Chondrocyte (in vitro differentiated cells): ENCODE measurements at places on chromosomes 7 and 10. TPM values are rescaled to one million over a fixed set of nuclear protein-coding genes. Genes with fewer than 3 reads are reported as not detected.

- peak; percentile 71 for DNase-seq
Measured at GRCh38 chr10:43203448-43204041, 63.3 kb downstream of the RASGEF1A start.

GRCh38 chr10:91061187-91061586 lies 140.3 kb upstream of the ANKRD1 start:
- DNase-seq, result no peak

GRCh38 chr10:126917975-126918908 lies 13.0 kb downstream of the DOCK1 start:
- DNase-seq, result peak; percentile 72

GRCh38 chr7:75725306-75725705 lies 13.4 kb downstream of the HIP1 start:
- DNase-seq, result no peak

- no peak for DNase-seq
Measured at GRCh38 chr10:80077869-80078447, 507 bp upstream of the TMEM254 start.

DNA sequence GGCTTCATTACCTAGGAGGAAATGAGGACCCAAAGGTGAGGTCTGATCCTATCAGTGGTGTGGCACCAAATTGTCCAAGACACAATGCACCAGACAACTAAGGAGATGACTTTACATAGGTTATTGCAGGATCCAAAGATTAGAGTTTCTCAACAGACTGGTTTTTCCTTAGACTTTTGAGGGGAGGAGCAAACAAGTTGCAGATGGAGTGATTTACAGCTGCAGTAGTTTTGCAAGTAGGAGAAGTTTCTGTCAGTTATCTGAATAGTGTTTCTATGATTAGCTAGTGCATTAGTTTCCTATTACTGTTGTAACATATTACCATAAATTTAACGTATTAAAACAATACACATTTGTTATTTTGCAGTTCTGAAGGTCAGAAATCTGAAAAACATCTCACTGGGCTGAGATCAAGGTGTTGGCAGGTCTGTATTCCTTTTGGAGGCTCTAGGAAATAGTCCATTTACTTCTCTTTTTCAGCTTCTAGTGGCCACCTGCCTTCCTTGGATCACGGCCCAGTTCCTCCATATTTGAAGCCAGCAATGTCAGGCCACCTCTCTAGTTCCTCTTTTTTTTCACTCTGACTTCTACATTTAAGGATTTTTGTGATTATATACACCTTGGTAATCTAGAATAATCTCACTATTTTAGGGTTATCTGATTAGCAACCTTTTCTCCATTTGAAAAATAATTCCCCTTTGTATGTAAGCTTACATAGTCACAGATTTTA lies 994.9 kb downstream of the REEP3 start:
- DNase-seq, result no peak

GRCh38 chr7:22344655-22345054 lies 12.3 kb downstream of the RAPGEF5 start:
- no peak for DNase-seq

- DNase-seq, result no peak
Measured at GRCh38 chr10:44334091-44334490, 50.8 kb downstream of the CXCL12 start.

GRCh38 chr7:142150869-142151268 lies 39.4 kb downstream of the MGAM2 start:
- no peak for DNase-seq

DNA sequence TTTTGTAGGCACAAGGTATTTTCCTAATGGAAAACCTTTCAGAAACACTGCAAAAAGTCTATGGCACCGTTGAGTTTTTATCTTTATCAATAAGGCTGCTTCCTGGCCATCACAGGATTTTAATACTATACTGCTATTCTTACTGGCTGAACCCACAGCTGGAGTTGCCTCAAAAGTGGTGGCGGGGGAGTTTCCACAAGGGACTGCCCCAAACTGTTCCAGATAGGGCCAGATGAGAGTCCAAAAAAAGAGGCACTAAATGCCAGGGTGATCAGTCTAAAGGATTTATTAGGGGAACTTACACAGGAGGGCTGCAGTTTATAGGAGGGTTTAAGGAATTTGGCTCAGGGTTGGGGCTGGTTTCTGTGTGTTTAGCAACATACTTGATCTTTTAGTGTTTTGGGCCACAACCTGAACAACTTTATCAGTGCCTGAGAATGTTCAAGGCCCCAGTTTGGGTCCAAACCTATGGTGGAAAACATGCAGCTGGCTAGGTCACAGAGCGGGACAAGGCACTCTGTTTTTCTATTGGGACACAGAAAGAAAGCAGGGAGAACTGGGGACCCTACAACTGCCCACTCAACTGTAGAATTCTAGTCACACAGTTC lies 41.4 kb downstream of the STAM start:
- no peak for DNase-seq

- DNase-seq, result no peak
Measured at GRCh38 chr7:117385363-117386109, 41.8 kb downstream of the ASZ1 start.

GRCh38 chr10:30902621-30903396 lies 128.9 kb downstream of the ZNF438 start:
- DNase-seq, result no peak

GRCh38 chr10:5587151-5588079 lies 62.7 kb downstream of the CALML3 start:
- peak; percentile 82 for DNase-seq

- peak; percentile 30 for DNase-seq
Measured at GRCh38 chr10:6239213-6239991, 36.7 kb downstream of the PFKFB3 start.

- DNase-seq, result no peak
Measured at GRCh38 chr10:103712898-103713498, 142.4 kb downstream of the SH3PXD2A start.

GRCh38 chr10:17225808-17226207 lies 2.2 kb upstream of the VIM start:
- DNase-seq, result no peak

DNA sequence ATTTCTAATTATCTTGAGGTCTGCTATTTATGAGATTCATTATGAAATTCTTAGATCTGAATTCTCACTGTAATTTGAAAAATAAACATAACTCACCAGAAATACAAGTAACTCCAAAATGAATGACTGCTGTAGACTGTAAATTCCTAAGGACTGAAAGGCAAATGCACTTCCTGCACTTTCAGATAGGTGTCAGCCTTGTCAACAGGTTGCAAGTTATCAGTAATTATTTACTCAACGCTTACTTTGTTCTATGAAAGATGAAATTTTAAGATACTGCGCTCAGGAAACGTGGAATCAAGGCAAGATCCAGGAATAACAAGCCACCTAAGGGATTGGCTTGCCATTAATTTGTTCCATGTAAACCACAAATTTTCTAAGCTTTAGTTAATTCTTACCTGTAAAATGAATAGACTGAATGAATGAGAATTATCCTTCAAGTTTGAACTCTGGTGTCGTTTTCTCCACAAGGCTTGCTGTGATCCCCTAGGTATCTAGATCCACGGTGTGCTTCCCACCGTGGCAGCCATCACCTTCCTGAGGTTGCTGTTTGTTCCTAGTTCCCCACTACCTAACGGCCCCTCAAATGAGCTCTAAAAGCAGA lies 12.6 kb downstream of the DHX32 start:
- DNase-seq, result no peak

- no peak for DNase-seq
Measured at GRCh38 chr7:91556956-91557650, 292.9 kb downstream of the FZD1 start.

DNA sequence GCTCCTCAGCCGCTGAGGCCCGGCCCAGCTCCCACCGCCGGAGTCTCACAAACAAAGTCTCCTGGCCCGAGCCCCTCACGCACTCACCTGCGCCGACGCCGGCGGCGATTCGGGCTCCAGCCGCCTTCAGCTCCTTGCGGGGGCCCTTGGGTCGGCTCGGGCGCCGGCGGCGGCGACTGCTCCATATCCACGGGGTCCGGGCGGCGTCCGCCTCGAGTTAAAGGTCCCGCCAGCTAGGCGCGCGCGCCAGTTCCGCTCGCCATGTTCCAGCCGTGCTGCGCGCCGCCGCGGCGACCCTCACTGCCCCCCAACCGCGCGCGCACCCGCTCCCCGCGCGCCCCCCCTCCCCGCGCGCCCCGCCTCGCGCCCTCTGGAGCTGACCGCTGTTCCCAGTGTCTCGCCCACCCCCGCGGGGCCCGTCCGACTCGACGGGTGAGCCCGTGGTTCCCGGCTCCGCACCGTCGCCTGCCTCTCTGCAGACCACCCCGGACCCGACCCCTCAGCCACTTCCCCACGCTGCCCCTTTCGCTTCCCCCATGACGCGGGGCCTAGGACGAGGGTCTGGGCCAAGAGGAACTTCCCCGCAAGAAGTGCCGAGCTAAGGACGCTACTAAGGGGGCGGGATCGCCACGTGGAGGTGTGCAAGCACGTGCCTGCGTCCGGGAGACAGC lies 396.1 kb downstream of the ZNF33B start:
- DNase-seq, result no peak

- no peak for DNase-seq
Measured at GRCh38 chr10:51599647-51600046, 99.7 kb downstream of the CSTF2T start.

DNA sequence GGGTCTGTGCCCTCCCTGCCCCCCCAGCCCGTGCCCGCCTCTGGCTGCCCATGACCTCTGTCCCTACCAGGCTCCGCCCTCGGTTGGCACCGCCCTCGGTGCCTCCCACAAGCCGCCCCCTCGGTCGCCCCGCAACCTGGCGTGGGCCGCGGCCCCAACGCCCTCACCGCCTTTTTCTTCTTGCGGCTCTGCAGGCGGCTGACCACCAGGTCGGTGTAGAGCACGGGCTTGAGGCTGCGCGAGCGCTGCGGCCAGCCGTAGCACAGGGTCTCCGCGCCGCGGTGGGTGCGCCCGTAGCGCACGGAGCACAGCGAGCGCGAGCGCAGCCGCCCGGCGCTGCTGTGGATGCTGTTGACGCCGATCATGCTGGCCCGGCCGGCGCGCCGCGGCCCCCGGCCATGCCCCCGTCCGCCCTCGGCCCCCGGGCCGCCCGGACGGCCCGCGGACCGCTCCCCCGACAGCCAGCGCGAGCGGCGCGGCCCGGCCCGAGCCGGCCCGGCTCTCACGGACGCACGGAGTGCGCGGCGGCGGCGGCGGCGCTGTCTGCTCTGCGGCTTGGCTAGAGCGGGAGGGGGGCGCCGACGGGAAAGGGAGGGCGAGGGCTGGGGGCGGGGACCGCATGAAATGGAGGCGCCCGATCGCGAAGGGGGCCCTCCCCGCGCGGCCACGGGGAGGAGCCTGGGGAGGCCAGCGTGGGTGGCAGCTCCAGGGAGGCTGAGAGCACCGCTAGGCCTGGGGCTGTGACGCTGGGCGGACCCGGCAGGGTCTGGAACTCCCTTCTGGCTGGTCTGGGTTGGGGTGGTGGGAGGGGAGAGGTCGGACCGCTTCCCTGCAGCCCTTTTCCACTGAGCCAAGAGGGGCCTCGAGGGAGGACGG lies 9.6 kb downstream of the PSD start:
- no peak for DNase-seq

- peak; percentile 33 for DNase-seq
Measured at GRCh38 chr7:315516-316265, 25.7 kb downstream of the FOXL3 start.

- no peak for DNase-seq
Measured at GRCh38 chr7:7498856-7499255, 36.8 kb downstream of the COL28A1 start.

DNA sequence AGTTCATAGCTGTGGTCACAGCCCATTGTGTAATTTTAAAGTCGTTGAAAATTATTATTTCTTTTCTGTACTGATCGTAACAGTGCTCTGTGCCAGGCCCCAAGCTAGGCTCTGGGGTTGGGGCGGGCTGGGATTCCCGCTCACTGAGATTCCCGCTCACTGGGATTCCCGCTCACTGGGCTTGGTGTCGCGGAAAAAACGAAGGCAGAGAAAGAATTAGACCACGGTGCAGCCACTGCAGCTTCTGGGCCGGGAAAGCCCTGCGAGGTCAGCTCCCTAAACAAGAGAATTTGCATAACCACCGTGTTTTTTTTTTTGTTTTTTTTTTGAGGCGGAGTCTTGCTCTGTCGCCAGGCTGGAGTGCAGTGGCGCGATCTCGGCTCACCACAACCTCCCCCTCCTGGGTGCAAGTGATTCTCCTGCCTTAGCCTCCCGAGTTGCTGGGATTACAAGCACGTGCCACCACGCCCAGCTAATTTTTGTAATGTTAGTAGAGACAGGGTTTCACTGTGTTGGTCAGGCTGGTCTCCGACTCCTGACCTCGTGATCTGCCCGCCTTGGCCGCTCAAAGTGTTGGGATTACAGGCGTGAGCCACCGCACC lies 31.2 kb downstream of the FOXK1 start:
- DNase-seq, result no peak

DNA sequence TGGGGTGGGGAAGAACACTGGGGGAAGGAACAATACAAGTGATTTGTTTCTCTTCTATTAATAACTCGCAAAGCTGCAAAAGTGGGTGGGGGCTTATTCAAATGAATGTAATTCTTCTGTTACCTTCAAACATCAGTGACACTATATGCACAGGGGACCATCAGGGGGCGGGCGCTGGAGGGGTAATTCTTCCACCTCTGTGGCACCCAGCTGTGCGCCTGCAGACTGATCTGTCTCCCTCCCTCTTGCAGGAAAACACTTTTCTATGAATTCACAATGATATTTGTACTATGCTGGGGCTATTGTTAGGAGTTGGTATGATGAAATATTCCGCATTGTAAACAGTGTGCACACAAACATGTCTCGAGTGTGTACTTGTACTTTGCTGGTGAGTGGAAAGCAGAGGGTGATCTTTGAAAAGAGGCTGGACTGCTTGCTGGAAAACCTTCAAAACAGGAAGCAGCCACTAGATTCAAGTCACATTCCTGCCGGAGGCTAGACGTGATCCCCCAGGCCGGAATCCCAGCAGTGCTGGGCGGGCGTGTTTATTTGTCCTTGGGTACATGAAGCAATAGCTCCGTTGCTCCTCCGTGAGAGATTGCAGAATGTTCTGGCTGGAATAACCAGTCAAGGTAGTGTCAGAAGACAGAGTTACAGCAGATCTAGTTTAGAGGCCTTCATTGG lies 15.8 kb upstream of the BNIP3 start:
- no peak for DNase-seq

DNA sequence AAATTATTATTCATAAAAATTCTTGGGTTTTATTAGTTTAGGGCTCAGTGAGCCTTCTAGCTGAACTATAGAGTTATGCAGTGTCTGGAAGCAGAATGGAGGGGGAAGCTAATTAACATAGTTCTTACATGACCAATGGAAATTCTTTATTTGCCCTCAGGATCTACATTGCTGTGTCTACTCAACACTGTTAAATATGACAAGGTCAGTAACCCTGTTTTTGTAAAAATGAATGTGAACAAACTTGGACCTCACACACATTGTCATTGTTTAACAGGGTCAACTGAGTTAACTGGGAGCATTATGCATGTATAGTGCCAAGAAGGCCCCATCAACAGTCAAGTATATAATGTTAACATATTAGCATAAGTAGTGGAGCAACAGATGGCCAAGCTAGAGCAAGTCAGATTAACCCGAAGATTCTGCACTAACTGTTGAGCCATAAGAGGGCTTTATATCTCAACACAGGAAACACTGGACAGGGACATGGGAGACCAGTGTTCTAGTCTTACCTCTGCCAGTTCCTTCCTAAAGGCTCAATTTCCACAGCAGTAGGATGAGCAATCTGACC lies 122.5 kb upstream of the SEM1 start:
- DNase-seq, result no peak

GRCh38 chr7:43076606-43077005 lies 35.8 kb upstream of the HECW1 start:
- no peak for DNase-seq

SUN3 gene
- total RNA-seq, result not detected in 3 replicates

CNTNAP2 gene
- total RNA-seq, result 0.27 to 1.2 TPM (median 0.36 TPM) in 3 replicates

GIMAP2 gene
- not detected in 3 replicates for total RNA-seq

NEUROG3 gene
- total RNA-seq, result not detected in 3 replicates

FAM185A gene
- total RNA-seq, result 5.6 to 7.5 TPM (median 5.8 TPM) in 3 replicates

INMT gene
- 5.6 to 73.2 TPM (median 70.1 TPM) in 3 replicates for total RNA-seq

CLCN1 gene
- total RNA-seq, result not detected in 3 replicates

ACTR3C gene
- total RNA-seq, result 0.25 to 0.85 TPM in 2 of 3 replicates, not detected in the other

ATOH7 gene
- total RNA-seq, result not detected in 3 replicates

NRAP gene
- total RNA-seq, result not detected in 3 replicates

EPO gene
- total RNA-seq, result not detected in 3 replicates
